ENCODE measurements at places on chromosomes 16 and 17.

GRCh38 chr16:2874912-2875362, 8.1 kb upstream of the FLYWCH2 start:
- DNase-seq: peak; percentile 71

- no peak for DNase-seq
These were observed 54.3 kb downstream of the PLXDC1 start for GRCh38 chr17:39097150-39097519.

DNA sequence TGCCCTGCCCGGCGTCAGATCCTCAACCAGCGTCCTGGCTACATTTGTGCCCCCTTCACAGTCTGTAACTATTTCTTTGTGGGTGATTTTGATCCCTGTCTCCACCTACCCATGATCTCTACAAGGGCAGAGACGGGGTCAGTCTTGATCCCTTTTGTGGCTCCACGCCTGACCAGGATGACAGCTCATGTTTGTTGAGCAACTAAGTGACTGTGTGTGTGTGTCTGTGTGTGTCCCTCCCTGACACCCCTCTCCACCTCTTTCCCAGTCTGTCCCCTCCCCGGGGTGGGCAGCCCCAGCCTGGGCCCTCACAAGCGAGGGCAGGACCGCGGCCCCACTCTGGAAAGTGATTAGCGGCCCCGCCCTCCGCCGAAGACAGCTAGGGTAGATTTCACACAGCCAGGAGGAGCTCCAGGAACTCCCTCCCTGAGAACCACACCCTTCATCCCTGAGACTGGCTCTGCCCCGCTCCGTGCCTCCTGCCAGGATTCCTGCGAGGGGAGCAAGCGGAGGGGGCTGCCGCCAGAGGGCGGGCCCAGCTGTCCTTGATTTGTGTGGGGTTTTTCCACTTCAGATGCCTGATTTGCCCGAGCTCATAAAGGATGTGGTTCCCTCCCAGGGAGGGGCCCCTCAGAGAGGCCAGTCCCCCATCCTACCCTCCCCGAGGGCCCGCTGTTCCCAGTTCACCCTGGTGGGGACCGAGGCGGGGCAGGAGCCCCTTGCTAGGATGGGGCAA, 5.3 kb upstream of the HS3ST6 start:
- peak; percentile 35 for DNase-seq

- DNase-seq: no peak
These were observed 329 bp downstream of the NLK start for GRCh38 chr17:28042721-28043291.

- DNase-seq: peak; percentile 17
These were observed 5.7 kb upstream of the SDR42E1 start for GRCh38 chr16:82016964-82017363.

DNA sequence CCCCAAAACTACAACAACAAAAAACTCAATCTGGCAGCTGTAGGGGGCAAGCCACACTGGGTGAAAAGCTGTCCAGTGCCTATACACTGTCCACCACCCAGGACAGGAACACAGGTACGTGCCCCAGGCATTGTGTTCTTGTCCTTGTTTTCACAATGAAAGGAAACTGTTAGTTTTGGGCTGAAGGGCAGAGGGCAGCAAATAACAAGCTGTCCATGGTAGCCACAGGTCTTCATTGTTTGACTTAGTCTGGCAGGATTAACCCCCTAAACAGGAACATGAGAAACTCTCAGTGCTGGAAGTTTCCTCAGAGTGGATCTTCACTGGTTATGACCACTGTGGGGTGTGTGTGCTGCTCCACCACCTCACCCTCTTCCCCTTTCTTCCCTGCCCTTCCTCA, 224.6 kb upstream of the N4BP1 start:
- no peak for DNase-seq

DNA sequence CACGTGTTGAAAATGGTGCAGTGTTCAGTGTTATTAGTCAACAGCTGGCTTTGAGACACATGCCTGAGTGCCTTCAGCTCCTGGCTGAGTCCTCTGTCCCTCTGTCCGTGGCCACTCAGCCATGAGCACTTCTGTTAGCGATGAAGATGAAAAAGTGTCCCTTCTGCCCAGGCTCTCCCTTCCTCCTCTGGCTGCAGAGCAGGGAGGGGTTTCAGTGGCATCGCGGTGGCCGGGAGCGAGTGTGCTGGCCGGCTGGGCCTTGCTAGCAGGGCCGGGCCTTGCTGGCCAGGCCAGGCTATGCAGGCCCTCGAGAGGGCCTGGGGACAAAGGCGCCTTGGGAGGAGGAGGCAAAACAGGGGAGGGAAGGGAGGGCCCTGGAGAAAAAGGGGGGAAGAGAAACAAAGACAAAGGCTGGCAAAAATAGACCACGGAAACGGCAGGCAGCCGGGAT, 47.7 kb downstream of the CMIP start:
- DNase-seq: no peak

- no peak for DNase-seq
These were observed 4.0 kb downstream of the UNC13D start for GRCh38 chr17:75839942-75840798.

GRCh38 chr17:61175298-61176142, 224.1 kb upstream of the TBX2 start:
- DNase-seq: no peak

- peak; percentile 42 for DNase-seq
These were observed 2.5 kb downstream of the CIAPIN1 start for GRCh38 chr16:57444711-57445110.

DNA sequence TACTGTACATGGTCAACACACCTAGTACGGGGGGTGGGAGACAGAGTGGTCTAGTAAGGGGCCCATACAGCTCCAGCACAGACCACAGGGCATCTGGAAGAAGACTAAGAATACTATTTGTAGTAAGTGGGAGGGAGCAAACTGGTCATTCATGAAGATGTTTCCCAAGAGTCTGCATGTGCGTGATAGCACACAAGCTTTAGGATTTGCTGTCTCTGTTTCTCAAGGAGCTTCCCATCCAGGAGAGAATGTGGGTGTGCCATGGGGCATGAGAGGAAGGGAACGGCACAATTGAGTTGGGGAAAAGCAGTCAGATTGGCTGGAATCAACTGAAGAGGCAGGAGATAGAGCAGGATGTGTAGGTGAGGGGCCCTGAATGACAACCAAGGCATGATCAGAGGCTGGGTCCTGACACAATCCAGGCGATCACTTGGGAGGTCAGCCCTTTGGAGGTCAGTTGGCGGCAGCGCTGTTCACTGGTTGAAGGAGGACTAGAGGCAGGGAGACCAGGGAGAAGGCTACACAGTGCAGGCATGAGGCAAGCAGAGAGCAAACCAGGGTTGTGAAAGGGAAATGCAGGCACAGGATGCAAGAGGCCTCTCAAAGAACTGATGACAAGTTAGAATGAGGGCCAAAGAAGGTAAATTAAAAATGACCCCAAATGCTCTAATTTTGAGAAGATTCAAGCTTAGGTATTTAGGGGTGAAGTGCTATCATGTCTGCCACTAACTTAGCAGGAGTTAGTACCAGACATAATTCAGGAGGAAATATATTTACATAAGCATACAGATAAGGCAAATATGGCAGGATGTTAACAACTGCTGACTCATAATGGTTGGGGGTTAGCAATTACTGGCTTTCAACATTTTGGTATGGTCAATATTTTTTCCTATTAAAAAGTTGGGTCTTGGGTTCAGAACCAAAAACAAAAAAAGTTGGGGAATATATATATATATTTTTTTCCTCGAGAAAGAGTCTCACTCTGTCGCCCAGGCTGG, 10.3 kb downstream of the UBE2O start:
- no peak for DNase-seq

- DNase-seq: no peak
These were observed 4.7 kb downstream of the DUSP14 start for GRCh38 chr17:37494401-37494831.

DNA sequence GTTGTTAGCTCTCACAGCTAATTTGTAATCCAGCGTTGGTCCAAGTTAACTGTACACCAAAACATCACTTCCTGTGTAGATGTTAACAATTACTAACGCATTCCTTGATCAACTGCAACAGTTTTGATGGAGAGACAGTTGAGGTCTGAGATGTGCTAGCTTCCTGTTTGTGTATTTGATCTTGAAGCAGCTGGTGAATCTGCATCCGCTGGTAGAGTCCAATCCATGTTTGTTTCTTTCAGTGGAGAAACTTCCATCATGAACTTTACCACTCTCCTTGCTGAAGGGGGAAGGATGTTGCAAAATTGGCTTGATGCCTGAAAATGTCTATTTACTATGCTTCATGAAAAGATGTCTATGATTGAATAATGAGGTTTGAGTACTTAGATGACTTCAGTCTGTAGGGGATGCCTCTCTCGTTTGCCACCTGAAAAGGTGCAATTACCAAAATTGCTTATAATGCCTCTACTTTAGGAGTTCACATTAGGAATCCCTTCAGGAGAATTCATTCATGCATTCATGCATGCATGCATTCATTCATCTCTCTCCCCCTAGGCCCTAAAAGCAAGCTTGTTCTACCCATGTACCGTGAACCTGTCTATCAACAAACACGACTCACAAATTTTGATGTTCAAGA, 39.6 kb upstream of the ZKSCAN2 start:
- DNase-seq: no peak

DNA sequence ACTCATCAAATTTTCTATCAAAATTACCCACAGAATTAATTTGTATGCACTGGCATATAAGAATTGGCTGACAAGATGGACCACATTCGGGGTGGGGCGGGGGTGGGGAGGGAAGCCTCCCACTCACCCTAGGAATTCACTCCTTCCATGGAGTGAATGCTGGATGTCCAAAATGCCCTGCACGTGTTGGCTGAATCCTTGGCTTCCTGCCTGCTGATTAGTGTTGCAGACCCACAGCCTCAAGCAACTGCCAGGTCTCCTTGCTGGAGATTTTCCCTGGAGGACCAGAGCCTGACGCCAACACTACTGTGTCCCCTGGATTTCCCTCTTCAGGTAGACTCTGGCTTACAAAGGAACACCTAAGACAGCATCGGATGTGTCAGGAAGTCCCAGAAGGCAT, 575.7 kb upstream of the CDH11 start:
- no peak for DNase-seq

- DNase-seq: peak; percentile 1
These were observed 47.3 kb upstream of the ALOX12 start for GRCh38 chr17:6948562-6948961.

- no peak for DNase-seq
These were observed 40.5 kb upstream of the CDRT4 start for GRCh38 chr17:15507896-15508295.

- DNase-seq: peak; percentile 18
These were observed 163.5 kb upstream of the CDH11 start for GRCh38 chr16:65285128-65286048.

GRCh38 chr17:17626151-17626805, 34.8 kb upstream of the PEMT start:
- DNase-seq: no peak

DNA sequence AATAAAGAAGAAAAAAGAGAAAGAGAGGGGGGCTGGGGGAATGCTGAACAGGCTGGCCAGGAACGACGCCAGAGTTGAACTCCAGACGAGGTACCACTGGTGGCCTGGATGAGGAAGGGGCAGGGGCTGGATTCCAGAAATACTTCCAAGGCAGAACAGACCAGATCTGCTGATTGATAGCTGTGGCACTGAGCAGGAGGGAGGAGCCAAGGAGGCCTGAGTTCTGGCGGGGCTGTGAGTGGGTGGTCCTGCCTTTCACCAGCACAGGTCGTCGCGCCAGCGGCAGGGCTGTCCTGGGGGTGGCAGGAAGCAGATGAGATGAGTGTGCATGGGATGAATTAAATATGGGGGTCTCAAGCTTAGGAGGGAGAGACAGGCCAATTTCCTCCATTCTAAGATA, 5.5 kb downstream of the CCDC42 start:
- DNase-seq: no peak

GRCh38 chr17:43020030-43020621, 2.1 kb downstream of the VAT1 start:
- no peak for DNase-seq

DNA sequence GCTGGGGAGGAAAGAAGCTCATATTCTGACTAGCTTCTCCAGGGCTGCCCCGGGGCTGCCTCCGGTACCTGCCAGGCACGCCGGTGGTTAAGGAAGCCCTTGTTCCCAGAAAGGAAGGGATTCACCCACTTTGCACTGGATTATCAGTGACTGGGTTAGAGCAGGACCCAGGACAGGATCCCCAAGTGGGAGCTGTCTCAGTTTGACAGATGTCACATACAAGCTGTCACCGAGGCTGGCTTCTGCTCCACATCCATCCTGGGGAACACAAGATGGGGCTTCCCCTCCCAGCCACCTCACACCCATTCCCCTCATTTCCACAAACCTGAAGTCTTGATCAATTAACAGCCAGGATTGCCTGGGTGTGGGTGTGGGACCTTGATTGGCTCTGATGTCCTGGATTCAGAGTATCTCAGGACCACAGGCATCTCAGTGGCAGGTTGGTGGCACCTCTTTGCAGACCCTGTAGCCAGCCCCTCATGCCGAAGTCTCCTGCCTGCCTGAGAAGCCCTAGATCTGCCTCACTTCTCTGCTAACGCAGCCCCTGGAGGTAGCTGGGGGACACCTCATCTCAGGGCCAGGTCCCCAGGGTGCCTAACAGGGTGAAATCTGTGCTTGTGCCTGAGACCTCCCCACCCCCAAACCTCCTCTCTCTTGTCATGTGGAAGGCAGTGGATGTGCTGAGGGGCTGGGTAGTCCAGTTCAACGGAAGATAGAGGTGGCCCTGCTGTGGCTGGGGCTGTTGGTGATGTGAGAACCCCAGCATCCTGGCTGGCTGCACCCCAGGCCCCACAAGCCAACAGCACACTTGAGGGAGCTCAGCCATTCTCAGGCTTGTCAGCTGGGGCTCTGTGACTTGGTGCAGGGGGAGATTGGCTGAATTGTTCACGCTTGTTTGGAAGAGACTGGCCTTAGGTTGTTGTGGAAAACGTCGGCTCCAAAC, 1.4 kb downstream of the CACNG5 start:
- no peak for DNase-seq

- DNase-seq: peak; percentile 50
These were observed 73.2 kb downstream of the CMIP start for GRCh38 chr16:81517629-81518438.

- DNase-seq: no peak
These were observed 7.3 kb upstream of the TSPOAP1 start for GRCh38 chr17:58335779-58336455.

DNA sequence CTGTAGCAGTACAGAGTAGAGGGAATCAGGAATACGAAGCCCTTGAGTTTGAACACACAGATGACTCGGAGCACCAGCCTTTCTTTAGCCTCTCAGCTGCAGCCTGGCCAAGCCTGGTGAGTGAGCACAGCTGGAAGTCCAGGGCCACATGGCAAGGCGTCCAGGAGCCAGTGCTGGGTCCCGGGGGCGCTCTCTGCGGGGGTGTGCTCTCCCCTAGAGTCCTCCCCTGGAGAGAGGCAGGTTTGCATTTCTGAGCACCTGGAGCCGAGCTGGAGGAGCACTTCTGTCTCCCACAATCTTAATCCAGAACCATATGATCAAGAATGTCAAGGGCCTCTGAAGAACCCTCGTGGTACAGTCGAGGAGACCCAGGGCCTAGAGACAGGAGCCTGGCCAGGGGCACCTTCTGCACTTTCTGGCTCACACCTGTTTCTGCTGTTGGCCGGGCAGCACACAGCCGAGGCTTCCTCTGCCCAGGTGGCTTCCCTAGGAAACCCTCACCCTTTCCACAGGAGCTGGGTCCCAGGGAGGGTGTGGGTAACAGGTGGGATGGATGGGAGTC, 78.3 kb downstream of the PLD6 start:
- DNase-seq: no peak
